ENCODE measurements at places on chromosomes 5 and 9. TPM values are rescaled to one million over a fixed set of nuclear protein-coding genes. Genes with fewer than 3 reads are reported as not detected.

Gene OR1Q1
- not detected for total RNA-seq

Gene KIF12
- not detected for total RNA-seq

Gene LURAP1L
- 0.96 TPM for total RNA-seq

Gene MEIKIN
- not detected for total RNA-seq
